ENCODE measurements at places on chromosomes 5 and 9. TPM values are rescaled to one million over a fixed set of nuclear protein-coding genes. Genes with fewer than 3 reads are reported as not detected.

OR13D1 gene
- not detected for total RNA-seq

C9orf50 gene
- 0.36 TPM for total RNA-seq

FGFR4 gene
- total RNA-seq: 25.5 TPM

KCNIP1 gene
- total RNA-seq: not detected

SLC34A3 gene
- 0.28 TPM for total RNA-seq

HSPB3 gene
- total RNA-seq: not detected

IFNA2 gene
- not detected for total RNA-seq

FBP1 gene
- not detected for total RNA-seq

PCDHGA11 gene
- not detected for total RNA-seq

ITK gene
- total RNA-seq: not detected

ATOX1 gene
- 204 TPM for total RNA-seq

OR1L1 gene
- not detected for total RNA-seq

FOXD4L5 gene
- total RNA-seq: not detected

MAN2A1 gene
- total RNA-seq: 10.5 TPM

CDKN2B-AS1 gene
- not detected for total RNA-seq

CARD9 gene
- total RNA-seq: 1.3 TPM

OR13C9 gene
- not detected for total RNA-seq

FOXD4L4 gene
- not detected for total RNA-seq

FAM221B gene
- not detected for total RNA-seq

HSPA4 gene
- 174 TPM for total RNA-seq

PRR16 gene
- total RNA-seq: not detected

SPAG8 gene
- 0.56 TPM for total RNA-seq

JAKMIP2 gene
- not detected for total RNA-seq

CDX1 gene
- not detected for total RNA-seq

TPPP gene
- 5.5 TPM for total RNA-seq

PCDHGB1 gene
- total RNA-seq: 1.9 TPM

LHX3 gene
- total RNA-seq: 0.08 TPM

TBC1D13 gene
- 20.9 TPM for total RNA-seq

GAS1 gene
- total RNA-seq: 0.07 TPM

GDA gene
- 1.0 TPM for total RNA-seq

PCDHGA4 gene
- total RNA-seq: 0.16 TPM

LMX1B gene
- total RNA-seq: 0.77 TPM

SOX30 gene
- total RNA-seq: not detected

TTC39B gene
- total RNA-seq: 1.1 TPM

GPR150 gene
- 0.16 TPM for total RNA-seq

PCDHB4 gene
- not detected for total RNA-seq

RABEPK gene
- total RNA-seq: 37.4 TPM

CNTNAP3 gene
- 8.8 TPM for total RNA-seq

SNX18 gene
- 7.2 TPM for total RNA-seq

GLRA1 gene
- total RNA-seq: not detected

RNF183 gene
- total RNA-seq: not detected

LPAR1 gene
- 21.4 TPM for total RNA-seq

COL15A1 gene
- total RNA-seq: 0.55 TPM

FGF1 gene
- total RNA-seq: 0.25 TPM

PIP5K1B gene
- not detected for total RNA-seq
